ENCODE measurements at places on chromosomes 2 and 18.

- no peak for DNase-seq
Measured at GRCh38 chr2:88177556-88177955, 7.4 kb downstream of the THNSL2 start.

DNA sequence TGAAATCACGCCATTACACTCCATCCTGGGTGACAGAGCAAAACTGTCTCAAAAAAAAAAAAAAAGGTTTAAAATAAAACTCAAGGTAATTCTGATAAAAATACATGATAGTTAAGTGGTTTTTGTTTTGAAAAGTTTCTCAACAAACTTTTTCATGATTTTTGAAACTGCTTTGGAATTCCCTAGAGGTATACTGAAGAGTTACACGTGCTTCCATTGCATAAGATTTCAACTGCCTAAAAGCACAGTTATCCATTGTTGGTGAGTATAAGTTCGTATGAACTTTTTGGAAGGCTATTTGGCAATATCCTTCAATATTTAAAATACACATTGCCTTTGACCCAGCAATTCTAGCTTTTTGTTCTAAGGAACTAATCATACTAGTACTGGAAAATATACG is 74.9 kb downstream of the USP34 start:
- DNase-seq, result no peak

DNA sequence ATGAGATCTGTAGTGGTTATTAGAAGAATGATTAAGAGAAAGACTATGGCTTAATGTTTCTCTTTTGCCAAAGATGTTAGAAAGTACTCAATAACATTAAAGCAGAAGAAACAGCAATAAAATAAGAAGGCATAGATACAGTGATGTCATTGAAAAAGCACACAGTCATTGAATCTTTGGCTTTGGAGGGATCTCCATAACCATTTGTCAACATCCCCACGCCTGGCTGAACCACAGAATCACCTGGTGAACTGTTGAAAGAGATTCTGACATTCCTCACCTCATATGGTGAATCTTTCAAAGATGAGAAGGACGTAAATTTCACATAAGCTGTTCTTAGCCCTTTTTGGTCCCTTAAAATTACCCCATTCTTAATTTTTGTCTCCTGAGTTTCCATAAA is 324.6 kb upstream of the NRP2 start:
- no peak for DNase-seq

- no peak for DNase-seq
Measured at GRCh38 chr2:41912337-41912736, 135.5 kb upstream of the PKDCC start.

- no peak for DNase-seq
Measured at GRCh38 chr2:9965119-9965822, 13.8 kb downstream of the GRHL1 start.

DNA sequence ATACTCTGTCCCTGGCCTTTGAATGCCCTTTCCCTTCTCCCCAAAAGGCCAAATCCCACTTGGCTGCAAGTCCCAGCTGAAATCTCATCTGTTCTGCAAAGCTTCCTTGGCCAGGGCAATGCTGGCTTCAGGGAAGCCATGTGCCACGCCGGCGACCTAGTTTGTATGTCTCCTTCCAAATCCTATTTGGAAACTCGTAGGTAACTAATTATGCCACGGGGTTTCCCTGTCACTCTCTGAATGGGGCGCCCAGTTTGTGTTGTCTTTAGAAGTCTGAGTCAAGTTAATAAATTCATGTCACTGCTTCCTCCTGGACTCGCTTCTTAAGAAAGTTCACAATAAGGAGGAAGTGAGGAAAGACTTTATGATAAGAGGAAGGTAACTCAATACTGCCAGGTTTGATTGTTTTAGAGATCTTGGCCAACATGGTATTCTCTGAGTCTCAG is 19.1 kb downstream of the FHL2 start:
- DNase-seq, result no peak

DNA sequence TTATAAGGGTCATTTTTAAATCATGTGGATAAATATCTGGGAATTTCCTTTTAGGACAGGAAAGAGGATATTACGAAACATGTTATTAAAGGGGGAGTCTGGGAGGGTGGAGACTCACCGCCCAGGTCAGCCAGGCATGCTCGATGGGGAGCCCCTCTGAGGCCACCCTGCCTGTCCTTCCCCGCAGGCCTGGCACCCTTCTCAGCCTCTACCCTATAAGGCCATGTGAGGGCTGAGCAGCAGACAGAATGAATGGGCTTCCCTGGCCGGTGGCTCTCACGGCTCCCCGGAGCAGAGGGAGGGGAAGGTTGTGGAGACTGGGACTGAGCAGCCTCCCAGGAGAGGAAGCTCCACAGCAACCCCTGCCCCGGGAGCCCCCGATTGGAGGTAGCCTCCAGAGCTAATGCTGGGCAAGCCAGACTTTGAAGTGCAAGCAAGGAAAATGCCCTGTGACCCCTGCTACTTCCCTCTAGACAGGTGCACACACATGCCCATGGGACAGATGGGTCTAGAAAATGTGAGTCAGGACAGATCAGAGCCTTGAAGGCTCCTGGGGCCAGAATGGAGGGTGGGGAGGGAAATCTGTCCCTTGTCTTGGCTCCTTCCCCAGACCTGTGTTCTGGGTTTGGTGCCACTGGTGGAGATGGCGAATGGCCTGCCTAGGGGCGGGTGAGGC is 13.2 kb upstream of the ARMC9 start:
- no peak for DNase-seq
